ENCODE measurements at places on chromosomes 5 and 9.
A peak's percentile ranks its signal among the peaks of the same experiment; 100 is the strongest.

DNA sequence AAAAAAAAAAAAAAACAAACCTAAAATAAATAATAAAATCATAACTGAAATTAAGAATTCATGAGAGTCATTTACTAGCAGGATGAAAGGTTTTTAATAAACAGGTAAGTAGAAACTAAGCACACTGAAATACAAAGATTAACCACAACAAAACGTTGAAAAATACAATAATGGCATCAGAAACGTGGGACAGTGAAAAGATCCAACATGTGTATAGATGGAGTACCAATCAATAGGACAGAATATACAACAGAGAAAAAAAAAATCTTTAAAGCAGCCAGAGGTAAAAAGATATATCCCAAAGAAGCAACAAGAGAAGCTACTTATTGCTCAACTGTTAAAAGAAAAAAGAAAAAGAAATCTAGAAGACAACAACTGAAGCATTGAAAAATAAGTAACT lies 75.2 kb downstream of the RICTOR start:
- no peak for DNase-seq

DNA sequence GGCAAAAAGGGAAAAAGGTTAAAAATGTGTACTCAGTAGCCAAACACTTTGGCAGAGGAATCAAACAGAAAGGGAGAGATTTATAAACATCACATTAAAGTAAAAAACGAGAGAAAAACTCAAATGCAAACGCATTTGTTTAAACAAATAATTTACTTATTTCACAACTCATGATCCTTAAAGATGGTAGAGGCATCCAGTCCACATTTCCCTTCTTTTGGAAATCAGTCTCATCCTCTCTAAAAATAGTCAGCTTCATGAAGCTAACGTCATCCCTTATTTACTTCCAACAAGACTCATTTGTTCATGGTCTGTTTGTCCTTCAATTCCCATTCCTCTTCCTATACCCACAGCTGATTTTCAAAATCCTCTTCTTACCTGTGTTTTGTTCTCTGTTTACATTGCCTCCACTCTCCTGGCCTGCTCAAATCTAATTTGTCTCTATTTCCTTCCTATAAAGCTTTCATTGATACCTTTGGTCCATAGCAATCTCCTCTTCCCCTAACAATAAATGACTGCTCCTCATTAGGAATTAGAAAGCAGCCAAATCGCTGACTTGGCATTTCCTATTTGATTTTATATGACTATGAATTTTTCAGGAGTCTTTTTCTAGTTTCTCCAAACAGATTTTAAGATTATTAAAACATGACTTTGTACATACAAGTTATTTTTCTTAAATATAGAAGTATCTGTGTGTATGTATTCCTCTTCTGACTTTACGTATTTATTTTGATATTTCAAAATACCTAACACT lies 805.3 kb downstream of the TLE1 start:
- no peak for DNase-seq

DNA sequence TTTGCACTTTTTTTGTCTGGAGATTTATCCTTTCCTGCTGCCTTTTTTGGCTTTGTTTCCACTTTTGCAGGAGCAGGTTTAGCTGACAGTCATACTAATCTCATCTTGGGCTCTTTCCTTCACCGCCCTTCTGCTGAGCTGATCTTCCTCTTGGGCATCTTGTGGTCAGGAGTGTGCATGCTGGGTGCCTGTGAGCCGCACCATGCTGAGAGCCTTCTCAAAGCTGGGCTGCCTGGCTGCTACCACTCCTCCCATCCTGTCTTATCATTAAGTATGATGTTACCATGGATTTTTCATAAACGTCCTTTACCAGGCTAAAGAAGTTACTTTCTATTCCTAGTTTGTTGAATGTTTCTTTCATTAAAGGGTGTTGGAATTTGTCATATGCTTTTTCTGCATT lies 49.5 kb upstream of the MCCC2 start:
- DNase-seq: no peak

- no peak for DNase-seq
Observed at GRCh38 chr5:113230711-113231652, 203.8 kb downstream of the TSSK1B start.

GRCh38 chr5:65061250-65061973 lies 292.7 kb downstream of the CWC27 start:
- no peak for DNase-seq

- no peak for DNase-seq
Observed at GRCh38 chr9:14219850-14220249, 94.1 kb downstream of the NFIB start.

DNA sequence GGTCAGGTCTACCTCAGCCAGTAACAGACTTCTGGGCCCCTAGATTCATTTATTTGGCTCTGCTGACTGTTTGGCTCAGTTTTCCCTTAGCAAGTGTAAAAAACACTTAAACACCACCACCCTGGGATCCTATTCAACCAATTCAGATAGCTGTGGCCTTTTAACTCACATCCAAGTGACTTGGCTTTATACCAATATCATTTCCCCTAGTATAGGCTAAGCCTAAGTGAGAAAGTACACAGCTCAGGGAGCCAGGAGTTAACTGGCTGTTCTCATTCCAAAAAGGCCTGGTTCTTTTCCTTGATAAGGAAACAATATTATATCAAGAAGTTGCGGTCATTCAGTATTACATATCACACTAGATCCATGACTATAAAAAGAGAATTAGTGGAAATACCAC lies 163.5 kb downstream of the ARL15 start:
- no peak for DNase-seq

GRCh38 chr5:6452622-6453504 lies 4.2 kb downstream of the UBE2QL1 start:
- DNase-seq: no peak

DNA sequence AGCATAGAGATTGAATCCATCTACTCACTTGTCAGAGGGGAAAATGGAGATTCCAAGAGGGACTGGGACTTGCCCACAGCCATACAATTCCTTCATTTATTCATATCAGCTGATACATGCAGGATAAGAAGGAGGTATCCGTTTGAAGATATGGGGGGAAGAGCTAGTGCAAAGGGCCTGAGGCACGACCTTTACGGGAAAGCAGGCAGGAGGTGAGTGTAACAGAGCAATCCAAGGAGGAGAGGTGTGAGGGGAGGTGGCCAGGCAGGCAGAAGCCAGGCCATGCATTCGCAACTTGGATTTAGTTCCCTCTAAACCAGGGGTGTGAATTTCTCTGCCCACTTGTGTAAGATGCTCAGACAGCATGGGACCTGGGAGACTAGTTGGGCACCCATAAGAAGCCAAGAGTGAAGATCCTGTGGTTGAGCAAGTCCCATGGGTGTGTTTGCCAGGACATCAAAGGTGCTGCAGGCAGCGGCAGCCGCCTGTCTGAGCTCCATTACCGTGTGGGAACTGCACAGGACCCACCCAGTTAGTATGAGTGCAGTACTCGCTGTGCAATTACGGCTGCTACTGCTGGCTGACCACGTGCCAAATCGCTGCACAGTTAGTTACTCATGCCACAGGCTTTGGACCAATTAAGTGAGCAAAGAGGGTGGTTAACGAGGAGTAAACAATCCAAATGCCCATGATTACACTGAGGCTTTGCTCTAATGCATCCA lies 31.4 kb upstream of the FAT2 start:
- DNase-seq: no peak

DNA sequence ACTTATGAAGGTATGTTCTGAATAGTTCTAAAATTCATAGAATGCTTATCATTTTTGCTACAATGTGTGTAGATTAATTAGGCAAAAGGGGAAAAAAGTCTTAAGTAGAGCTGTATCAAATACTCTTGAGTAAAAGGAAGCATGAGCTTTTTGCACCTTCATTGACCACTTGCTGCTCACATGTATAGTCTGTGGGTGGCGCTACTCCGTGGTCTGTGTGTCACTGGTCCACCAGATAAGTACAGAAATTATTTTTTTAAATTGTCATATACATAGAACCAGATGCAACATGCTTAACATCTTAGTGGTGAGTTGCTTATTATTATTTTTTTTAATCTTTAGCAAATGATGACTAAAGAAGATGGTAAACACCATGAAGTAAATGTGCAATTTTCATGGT lies 130.2 kb downstream of the MAN2A1 start:
- no peak for DNase-seq

GRCh38 chr5:122406181-122406580 lies 94.1 kb downstream of the SNCAIP start:
- no peak for DNase-seq

DNA sequence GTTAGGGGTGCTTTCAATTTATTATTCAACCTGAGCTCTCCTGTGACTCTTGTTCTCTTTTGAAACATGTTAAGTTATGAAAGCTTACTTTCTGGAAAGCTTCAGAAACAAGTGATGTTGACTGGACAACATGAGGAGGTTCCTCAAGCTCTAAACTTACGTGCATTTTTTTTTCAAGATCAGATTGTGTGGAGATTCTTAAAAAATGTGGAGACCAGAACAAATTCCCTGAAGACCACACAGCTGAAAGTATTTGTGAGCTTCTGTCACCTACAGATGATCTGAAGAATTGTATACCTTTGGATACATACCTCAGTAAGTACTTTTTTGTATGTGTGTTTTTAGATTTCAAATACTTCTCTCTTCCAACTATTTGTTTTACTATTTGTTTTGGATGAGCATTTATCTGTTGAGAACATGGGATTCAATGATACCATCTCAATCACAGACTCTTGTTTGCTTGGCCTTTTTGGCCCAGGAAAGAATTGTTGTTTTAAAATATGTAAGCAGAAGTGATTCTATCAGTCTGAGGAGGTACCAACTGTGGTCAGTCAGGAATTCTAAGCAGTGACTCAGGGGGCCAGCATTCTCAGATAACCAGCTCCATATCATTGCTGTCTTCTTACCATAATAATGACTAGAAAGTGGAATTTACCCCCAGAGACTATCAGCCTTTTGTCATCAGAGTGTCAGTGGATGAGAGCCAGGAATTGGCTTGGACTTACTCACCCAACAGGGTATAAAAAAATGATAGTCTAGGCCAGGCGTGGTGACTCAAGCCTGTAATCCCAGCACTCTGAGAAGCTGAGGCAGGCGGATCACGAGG lies 34.4 kb upstream of the GLIPR2 start:
- peak; percentile 99 for DNase-seq

DNA sequence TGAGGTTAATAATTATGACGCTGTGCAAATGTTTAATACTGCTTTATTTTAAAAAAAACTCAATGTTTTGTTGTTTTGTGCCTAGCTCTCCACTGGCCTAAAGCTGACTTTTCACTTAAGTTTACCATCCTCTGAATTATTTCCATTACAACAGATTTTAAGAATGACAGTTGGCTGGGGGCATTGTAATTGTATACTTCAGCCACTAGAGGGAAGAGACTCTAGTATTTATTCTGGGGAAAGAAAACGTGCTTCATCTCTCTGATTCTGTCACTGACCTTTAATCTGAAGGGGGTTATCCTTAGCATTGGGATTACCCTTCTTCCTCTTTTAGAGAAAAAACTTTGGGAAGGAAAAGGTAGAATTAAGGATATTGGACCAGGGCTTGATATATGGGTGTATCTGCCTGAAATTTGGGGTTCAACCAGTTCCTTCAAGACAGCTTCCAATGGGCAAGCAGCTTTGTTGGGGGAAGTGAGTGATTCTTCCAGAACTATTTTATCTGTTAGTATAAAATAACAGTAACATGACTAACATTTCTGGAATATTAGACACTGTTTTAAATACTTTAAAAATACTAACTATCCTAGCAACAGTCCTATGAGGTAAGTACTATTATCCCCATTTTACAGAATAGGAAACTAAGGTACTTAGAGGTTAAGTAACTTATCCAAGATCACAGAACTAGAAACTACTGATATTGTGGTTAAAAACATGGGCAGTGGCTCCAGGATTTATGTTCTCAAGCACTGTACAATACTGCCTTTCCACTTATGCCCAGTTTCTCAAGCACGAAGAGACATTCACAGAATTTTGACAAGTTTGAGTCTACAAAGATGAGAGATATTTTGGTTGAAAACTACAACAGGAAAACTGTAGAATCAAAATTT lies 208.4 kb downstream of the CD180 start:
- DNase-seq: no peak

DNA sequence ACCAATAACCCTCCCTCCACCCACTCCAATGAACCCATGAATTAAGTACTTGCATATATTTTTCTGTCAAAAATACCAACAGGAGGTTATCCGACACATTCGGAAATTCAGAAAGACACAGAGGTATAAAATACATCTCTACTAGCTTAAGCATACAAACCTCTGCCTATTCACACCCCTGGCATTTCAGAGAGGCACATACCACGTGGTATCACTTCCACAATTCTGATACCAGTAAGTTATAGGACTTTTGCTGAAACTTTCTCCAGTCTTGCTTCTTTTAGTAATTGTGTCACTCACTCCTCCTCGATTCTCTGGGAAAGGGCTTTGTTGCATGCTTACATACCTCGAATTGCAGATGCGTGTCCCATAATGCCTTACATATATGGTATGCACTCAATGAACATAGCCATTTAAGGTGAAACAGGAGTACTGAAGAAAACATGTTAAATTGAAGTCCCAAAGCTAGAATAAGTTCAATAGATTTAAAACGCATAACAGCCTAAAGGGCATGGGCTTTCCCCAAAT lies 58.1 kb downstream of the TLE1 start:
- DNase-seq: no peak

- no peak for DNase-seq
Observed at GRCh38 chr5:58545912-58546311, 37.0 kb upstream of the RAB3C start.

DNA sequence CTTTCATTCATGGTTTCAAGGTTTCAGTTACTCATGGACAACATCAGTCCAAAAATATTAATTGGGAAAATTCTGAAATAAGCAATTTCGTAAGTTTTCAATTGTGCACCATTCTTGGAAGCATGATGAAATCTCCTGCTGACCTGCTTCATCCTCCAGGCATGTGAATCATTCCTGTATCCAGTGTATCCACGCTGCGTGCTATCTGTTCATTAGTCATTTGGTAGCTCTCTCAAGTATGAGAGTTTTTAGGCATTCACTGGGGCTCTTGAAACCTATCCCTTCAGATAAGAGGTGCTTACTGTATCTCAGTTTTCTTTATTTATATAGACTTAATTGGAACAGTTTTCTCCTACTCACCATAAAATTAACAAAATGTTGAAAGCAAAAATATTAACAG lies 293.0 kb downstream of the CDH12 start:
- peak; percentile 83 for DNase-seq

DNA sequence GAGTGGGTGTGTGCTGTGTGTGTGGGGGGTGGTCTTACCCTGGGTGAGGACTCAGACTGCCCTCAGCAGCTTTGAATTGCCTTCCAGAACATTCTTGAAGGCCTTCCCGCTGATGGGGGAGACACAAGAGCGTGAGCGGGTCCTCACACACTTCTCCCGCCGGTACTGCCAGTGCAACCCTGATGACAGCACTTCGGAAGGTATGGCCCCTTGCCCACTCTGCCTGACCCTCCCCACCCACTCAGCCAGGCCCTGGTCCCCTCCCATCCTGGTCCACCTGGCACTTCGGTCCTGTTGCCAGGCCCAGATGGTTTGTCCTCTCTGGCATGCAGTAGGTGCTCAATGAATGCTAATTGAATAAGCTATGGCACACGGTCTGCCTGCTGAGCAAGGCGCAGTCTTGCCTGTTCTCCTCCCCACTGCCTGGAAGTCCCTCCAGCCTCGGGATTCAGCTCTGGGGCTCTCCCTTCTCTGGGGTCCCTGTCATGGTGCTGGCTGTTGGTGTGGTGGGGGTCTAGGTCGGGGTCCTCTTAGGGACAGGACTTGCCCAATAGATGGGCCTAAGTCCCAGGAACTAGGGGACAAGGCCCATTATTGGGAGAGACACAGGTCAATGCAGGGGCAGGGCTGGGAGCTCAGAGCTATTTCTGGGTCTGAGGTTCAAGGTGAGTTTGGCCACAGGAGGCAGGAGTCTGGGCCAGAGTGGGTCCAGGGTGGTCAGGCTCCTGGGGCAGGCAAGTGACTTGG lies 26.4 kb downstream of the PSD2 start:
- DNase-seq: no peak
